ENCODE measurements at places on chromosomes 11 and 22.

GRCh38 chr22:50470491-50470890 is 4.3 kb downstream of the SBF1 start:
- no peak for DNase-seq

GRCh38 chr22:19959587-19960490 is 18.2 kb upstream of the TXNRD2 start:
- no peak for DNase-seq

GRCh38 chr11:68026391-68027105 is 3.9 kb upstream of the NDUFS8 start:
- no peak for DNase-seq

DNA sequence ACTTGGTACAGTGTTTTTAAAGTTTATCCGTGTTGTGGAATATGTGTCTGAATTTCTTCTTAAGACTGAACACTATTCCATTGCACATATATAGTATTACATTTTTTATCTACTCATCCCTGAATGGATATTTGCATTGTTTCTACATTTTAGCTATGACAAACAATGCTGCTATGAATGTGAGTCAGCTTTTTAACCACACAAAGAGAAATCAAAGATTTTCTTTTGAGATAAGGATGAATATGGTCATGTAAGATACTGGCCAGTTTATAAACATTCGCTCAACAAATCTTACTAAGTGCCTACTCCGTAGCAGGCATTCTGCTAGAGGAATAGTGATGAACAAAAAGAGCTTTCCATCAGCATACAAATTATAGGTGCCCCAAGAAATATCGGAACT is 16.5 kb upstream of the OR9G4 start:
- no peak for DNase-seq

DNA sequence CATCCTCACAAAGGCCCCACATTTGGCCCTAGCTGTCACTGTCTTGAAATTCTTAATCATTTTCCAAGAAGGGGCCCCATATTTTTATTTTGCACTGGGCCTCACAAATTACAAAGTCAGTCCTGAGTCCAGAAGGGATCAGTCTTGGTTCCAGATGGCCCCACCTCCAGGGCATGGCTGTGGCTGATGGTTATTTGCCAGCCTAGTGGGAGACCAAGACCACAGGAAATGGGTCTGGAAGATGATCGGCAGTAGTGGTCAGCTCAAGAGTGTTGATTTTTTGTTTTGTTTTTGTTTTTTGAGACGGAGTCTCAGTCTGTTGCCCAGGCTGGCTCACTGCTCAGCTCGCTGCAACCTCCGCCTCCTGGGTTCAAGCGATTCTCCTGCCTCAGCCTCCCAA is 47.1 kb upstream of the EMID1 start:
- no peak for DNase-seq

GRCh38 chr22:40452730-40453487 is 82.5 kb downstream of the SGSM3 start:
- DNase-seq: no peak

DNA sequence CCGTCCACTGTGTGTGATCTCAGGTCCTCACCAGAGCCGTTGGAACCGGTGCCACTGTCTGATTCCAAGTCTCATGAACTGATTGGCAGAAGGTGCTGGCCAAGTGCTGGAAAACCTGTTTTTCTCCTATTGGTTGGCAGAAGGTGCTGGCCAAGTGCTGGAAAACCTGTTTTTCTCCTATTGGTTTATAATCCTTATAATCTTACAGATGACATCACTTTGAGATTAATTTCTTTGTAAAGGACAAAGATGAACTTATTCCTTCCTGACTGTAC is 1106.3 kb downstream of the BRD1 start:
- no peak for DNase-seq

GRCh38 chr11:70776914-70777532 is 378.7 kb downstream of the CTTN start:
- DNase-seq: no peak

DNA sequence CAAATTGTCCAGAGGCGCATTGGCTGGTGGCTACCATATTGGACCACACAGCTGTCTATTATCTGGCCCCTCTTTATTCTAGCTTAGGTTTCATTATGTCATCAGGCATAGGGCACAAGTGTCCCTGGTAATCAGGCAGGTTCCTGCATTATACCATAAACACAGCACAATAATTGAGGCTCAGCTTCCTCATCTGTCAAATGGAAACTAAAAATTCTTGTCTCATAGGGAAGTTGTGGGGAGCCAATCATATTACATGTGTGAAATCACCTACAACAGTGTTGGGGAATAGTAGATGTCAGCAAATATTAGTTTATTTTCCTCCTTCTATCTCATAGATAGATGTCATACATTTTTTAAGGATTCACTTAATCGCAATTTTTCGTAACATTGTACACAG is 231.0 kb upstream of the SORL1-AS1 start:
- no peak for DNase-seq

GRCh38 chr11:19728436-19728835 is 15.8 kb downstream of the NAV2 start:
- no peak for DNase-seq

- no peak for DNase-seq
Measured at GRCh38 chr11:8689726-8690255, 7.2 kb downstream of the RPL27A start.

- DNase-seq: no peak
Measured at GRCh38 chr11:127018683-127019279, 18.2 kb upstream of the KIRREL3 start.

DNA sequence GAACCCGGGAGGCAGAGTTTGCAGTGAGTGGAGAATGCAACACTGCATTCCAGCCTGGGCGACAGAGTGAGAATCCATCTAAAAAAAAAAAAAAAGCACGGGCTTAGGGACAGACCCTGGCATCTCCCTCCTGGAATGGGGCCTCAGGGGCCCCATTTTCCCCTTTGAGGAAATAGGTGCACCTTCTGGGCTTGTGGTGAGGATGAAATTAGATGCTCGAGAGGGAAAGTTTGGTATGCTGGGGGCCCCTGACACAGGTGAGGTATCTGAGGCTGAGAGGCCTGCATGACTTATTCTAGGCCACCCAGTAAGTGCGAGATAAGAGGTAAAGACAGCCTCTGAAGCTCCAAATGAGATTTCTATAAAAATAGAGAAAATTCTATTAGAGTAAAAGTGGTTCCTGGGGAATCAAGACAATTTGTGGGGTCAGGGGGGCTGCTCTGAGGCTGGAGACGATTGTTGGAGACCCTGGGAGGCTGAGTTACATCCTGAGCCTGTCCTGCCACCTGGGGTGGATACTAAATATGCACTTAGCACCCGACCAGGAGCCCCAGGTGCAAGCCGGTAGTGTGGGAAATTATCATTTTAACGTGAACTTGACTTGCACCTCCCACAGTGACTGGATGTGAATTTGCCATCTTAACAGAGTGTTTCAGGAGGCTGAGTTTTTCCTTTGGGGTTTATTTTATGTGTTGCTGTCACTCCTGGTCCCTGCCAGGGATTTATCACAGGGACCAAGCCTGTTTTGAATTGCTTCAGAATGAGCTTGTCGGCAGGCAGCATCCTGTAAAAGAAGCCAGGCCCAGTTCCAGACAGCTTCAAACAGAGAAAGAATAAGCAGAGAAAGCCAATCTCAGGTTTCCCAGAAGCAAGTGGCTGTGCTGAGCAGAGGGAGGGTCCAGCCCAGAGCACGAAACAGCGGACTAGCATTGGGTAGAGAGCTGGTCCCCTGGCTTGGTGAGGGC is 48.4 kb upstream of the TSKU start:
- no peak for DNase-seq

DNA sequence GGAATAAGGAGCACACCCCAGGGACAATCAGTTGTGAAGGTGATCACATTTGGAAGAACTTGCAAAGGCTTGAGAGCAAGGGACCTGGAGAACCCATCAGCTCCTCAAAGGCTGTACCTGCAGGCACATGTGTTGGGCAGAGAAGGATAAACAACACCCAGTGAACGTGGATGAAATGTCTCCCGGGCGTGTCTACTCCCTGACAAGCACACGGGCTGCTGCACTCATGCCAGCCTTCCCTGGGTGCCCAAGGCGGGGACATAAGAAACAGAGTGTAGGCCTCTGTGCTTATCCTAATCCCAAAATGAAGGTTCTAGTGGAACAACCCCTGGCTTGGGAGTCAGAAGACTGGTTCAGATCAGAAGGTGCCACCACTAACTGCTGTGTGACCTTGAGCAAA is 46.7 kb downstream of the DSCAML1 start:
- no peak for DNase-seq

DNA sequence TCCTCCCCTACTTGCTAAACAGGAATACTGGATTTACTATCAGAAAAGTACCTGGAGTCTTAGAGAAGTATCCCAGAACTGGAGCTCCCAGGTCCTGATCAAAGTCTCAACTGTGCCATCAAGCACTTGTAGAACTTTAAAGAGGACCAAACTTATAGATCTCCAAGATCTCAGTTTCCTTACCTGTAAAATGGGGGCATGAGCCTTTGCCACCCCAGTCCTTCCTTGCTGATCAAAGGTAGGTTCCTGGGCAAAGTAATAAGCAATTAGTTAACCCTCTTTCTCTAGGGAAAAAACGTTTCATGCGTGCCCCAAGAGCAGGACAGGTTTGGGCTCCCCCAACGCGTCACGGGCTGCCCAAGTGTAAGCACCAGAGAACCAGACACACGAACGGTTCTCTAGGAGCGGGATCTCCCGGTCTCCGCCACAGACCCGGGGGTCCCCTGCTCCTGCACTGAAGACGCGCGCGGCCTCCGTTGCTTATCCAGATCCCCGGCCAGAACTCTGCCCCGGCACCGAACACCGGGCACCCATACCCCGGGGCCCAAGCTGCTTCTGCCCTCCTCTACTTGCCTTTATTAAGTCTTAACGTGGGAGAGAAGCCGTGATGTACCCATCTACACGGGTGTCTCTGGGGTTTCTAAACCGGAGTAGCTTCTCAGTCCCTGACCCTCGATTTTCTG is 505 bp downstream of the ZNF214 start:
- DNase-seq: no peak

- no peak for DNase-seq
Measured at GRCh38 chr11:28547321-28547741, 439.1 kb downstream of the METTL15 start.

- no peak for DNase-seq
Measured at GRCh38 chr11:65672180-65672860, 9.6 kb upstream of the RELA start.

- no peak for DNase-seq
Measured at GRCh38 chr11:8281266-8281665, 17.6 kb upstream of the LMO1 start.

DNA sequence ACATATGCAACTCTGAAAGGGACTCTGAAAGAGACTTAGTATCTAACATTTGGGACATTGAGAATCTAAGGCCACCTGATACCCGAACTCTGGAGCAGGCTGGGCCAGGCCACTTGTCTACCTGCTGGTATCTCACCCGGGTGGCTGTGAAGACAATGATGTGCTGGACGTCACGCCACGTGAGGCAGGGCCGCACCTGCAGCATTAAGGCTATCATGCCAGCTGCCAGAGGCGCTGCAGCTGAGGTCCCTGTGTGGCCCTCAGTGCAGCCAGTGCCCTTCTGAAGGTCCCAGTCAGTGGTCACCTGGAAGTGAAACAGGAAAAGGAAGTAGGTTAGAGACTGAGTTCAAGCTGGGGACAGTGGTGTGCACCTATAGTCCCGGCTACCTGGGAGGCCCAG is 12.4 kb downstream of the PCSK7 start:
- DNase-seq: no peak

GRCh38 chr11:95296165-95296564 is 65.2 kb upstream of the SESN3 start:
- DNase-seq: no peak

GRCh38 chr11:120712881-120713280 is 201.3 kb downstream of the GRIK4 start:
- no peak for DNase-seq

DNA sequence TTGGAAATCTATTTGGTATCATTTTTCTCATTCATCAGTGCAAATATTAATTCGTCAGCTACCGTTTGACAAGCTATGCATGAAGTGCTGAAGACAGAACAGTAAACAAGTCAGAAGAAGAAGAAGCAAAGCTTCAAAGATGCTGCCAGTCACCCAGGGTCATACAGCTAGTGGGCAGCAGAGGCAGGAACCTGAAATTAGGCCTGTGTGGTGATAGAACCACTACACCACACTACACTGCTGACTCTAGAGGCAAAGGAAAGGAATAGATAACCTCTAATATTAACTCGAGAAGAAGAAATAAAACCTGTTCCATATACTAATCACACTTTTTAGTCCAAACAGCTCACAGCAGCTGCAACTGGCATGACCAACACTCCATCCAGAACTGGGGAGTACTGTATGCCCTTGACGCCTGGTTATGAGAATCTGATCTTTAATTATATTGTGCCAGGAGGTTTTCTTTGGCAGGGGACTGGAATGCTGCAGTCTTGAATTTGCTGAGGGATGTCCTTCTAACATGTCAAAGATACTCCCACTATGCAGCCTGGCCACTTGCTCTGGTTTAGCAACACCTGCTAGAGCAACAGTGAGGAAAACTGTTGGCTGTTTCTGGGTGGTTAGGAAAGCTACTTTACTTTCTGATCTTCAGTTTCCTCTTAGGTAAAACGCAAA is 73.0 kb downstream of the PAK1 start:
- DNase-seq: no peak

DNA sequence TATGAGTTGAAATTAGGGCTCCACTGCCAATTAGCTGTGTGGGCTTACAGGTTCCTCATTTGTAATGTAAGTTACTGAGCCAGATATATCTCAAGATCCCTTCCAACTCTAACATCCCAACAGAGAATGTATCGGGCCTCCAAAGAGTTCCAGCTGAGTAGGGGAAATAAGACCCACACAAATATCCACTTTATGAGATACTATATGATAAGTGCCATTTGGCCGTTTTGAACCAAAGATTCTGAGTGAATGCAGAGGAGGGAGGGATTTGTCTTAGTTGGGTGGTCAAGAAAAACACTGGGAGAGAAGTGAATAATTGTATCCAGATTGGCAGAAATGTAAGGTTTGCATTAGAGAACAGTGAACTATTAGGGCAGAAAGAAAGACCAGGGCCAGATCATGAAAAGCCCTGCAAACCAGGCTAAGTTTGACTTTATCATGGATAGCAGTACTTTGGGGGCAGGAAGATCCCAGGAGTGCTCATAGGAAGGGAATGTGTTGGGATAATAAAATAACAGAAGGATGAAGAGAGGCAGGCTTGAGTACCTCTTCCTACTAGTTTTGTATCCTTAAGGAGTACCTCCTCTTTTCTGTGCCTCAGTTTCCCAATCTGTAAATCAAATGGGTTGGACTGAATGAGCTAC is 63.9 kb downstream of the RPL27A start:
- DNase-seq: no peak

GRCh38 chr11:135069890-135070289 is 657.8 kb upstream of the B3GAT1 start:
- DNase-seq: no peak

- DNase-seq: no peak
Measured at GRCh38 chr11:12792590-12792989, 118.4 kb downstream of the TEAD1 start.

- no peak for DNase-seq
Measured at GRCh38 chr22:44312766-44313165, at the start of gene SHISAL1. SHISAL1 (minus strand) TSS chr22:44312951; CDS start chr22:44300945, 12,006 bp downstream.

GRCh38 chr22:27596133-27596870 is 205.3 kb downstream of the MN1 start:
- DNase-seq: no peak

DNA sequence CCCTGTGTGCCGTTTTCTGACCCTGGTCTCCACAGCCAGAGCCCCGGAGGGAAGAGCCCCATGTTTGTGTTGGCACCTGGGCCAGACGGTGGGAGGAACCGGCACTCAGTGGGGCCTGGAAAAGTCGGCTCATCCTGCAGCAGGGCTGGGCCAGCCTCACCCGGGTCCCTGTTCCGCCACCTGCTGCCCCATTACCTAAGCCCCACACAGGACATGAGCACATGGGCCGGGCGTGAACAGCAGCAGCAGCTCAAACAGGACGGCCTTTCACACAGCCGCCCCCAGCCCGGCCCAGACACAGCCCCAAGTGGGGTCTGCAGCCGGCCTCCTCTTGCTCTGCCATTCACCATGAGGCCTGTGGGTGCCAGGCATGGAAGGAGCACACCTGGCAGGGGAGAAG is 302.4 kb downstream of the MN1 start:
- no peak for DNase-seq
